Stimulated activated CD4-positive, alpha-beta T cell treated with anti-CD3 and anti-CD28 coated beads, Interleukin-4, amount 100 ng/mL, for 4 hours (primary cell): ENCODE measurements at places on chromosomes 6 and 20.

DNA sequence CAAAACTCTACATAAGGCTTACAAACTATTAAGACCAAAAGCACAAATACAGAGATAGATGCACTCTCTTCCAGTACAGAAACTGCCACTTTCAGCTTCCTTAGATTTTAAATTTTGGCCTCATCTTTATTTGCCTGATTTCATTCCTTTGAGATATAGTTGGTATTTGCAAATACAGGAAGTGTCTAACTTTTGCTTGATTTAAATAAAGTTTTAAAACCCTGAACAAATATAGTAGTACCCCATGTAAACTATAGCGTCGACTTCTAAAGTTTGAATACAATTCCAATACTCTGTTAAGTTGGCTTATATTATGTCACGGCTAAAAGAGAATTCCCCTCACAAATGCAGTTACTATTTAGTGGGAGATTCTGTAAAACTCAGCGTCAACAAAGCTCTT, 1.2 kb upstream of the CLDN20 start:
- DNase-seq = no peak

- no peak for DNase-seq
Observed at GRCh38 chr6:131804131-131804530, 3.7 kb upstream of the ENPP1 start.

DNA sequence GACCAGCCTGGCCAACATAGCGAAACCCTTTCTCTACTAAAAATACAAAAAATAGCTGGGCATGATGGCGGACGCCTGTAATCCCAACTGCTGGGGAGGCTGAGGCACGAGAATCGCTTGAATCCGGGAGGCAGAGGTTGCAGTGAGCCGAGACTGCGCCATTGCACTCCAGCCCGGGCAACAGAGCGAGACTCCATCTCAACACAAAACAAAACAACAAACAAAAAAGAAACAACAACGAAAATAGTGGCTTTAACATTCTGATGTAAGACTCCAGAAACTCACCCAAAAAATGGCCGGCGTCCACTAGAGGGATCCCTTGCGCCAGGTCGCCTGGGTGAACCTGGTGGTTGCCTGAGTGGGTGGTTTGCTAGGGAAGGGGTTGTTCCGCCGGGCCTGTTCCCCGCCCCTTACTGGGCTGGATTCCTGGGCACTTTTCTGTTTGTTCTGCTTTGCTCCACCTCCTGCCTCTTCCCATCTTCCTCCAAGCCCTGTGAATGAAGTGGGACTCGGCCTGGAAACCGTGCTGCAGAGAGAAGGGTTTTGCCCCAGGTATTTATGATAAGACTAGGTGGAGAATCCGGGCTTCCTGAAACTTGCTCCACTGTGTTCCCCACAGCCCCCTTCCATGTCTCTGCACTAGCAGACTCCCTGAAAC, 1.5 kb downstream of the PABPC1L start:
- DNase-seq = peak; percentile 36

DNA sequence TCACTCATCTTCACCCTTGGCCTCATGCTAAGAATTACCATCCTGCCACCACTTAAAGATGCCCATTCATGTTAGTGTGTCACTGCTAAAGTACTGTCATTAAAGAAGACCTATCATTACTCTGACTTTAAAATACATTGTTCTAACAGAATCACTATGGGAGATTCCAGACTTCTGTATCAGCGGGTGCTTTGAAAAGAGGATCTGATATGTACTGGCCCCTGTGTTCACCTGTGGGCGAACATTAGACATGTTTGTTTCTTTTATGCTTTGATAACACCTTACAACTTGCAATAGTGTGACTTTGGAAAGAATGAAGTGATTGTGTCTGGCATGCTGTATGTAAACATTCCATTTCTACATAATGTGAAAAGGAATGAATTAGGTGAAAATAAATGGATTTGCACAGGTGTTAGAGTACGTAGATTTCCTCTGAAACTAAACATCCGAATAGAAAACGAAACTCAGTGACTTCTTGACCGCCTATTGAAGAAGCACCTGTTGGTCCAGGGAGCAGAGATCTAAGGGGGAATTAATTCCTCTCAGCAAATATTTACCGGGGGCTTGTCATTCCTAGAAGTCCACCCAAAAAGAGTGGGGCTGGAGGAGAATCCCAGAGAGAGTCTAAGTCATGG, 132.3 kb downstream of the CARMIL1 start:
- DNase-seq = no peak

- no peak for DNase-seq
Observed at GRCh38 chr20:44615876-44616603, 33.7 kb downstream of the PKIG start.

DNA sequence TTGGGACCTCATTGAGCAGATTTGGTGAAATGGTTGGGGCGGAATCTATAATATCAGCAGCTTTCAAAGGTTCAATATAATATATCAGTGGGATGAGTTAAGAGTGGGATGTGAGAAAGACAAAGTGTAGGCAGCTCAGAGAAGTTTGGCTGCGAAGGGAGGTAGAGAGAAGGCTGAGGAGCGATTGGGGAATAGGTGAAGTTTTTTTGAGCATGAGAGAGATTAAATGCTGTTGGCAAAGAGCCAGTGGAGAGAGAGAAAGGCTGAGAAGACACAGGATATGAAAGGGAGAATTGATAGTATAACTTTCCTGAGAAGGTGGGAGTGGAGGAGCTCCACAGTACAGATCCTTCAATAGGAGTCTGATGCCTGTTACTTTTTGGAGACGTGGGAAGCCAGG, 12.1 kb upstream of the SERINC3 start:
- no peak for DNase-seq

- no peak for DNase-seq
Observed at GRCh38 chr6:169921853-169922824, 170.7 kb downstream of the ERMARD start.

GRCh38 chr6:66396145-66396544, 689.1 kb upstream of the EYS start:
- no peak for DNase-seq
